GM12865 (cell line): ENCODE measurements at places on chromosomes 6 and 20.
A peak's percentile ranks its signal among the peaks of the same experiment; 100 is the strongest.

- no peak for DNase-seq
Measured at GRCh38 chr6:63395381-63395780, 75.6 kb upstream of the LGSN start.

DNA sequence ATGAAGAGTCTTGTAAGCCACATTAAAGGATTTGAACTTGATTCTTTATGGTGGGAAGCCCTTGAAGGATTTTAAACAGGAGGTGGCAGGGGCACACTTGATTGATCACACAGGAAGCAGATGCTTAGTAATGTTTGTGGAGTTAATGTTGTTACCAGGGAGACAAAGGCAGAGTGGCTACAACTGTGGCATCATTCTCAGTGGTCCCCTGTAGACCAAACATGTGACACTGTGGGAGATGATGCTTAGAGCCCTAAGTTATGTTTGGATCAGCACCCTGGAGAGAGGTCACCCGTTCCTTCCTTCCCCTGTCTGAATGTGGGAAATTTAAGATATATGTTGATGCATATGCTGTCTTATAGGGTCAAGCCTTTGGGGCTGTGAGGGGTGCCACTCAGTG is 53.2 kb downstream of the EIF2S2 start:
- DNase-seq, result peak; percentile 35

DNA sequence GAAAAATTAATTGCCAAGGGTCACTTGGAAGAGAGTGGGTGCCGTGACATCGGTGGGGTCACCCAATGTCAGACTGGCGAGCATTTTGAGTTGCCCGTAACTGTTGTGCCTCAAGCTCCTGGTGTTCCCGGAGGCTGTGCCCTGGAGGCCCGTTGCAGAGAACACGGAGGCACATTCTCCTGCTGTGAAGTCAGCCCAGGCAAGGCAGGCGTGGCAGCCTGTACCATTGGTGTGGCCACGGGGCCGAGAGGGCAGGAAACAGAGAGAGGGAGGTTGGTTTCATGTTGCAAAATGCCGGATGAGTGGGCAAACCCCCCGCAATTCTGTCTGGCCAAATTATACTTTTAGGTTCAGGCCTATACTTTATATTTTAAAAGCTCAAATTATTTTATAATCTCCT is 81.2 kb downstream of the THBS2 start:
- DNase-seq, result no peak

- DNase-seq, result no peak
Measured at GRCh38 chr20:11852189-11852588, 65.5 kb upstream of the BTBD3 start.

- no peak for DNase-seq
Measured at GRCh38 chr6:40112350-40112749, 178.1 kb upstream of the MOCS1 start.

DNA sequence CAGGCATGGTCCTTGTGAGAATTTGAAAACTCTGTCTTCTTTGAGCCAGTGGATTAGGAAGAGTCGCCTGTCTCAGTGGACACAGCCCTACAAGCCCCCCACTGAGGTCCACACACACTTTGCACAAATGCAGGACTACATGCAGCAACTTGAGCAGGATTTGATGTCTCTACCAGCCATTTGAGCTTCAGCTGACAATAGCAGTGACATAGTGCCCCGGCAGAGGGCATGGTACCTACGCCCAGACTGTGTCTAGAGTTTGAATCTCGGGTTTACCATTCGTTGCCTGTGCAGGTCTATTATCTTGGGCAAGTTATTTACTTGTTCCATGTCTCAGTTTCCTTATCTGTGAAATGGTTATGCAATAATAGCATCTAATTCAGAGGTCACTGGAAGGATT is 580.1 kb downstream of the TFAP2B start:
- peak; percentile 52 for DNase-seq

GRCh38 chr6:88843040-88843439 is 120.4 kb downstream of the RNGTT start:
- no peak for DNase-seq

GRCh38 chr6:6634735-6635075 is 46.2 kb downstream of the LY86 start:
- DNase-seq, result no peak

DNA sequence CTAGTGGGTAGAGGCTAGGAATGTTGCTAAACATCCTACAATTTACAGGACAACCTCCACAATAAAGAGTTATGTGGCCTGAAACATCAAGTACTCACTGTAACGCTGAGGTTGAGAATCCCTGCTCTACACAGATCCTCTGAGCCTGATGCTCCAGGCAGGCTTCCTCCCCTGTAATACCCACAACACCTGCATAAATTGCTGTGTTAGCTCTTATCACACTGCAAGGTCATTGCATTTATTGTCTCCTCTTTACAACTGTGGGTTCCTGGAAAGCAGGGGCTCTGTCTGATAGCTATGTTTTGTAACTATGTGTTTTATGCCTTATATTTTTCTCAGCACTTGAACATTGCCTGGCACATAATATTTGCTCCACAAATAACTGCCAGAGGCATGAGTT is 11.6 kb downstream of the RPP21 start:
- no peak for DNase-seq

DNA sequence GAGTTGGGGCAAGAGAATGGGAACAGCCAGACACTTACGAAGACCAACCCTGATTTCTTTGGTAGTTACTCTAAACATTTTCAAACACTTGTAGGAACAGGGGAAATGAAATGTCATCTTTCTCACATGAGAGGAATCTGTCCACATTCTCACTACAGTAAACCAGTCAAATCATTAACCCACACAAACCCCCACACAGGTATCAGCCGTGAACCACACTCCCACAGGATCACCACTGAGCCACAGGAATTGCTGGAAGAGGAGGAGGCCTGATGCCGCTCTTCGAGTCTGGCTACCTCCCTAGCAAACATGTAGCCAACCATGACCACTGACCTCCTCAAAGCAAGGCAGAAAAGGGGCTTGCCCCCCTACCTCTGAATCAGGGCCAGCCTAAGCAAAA is 6.9 kb upstream of the RSPO3 start:
- no peak for DNase-seq

- DNase-seq, result no peak
Measured at GRCh38 chr6:11667876-11668275, 110.7 kb downstream of the ADTRP start.

DNA sequence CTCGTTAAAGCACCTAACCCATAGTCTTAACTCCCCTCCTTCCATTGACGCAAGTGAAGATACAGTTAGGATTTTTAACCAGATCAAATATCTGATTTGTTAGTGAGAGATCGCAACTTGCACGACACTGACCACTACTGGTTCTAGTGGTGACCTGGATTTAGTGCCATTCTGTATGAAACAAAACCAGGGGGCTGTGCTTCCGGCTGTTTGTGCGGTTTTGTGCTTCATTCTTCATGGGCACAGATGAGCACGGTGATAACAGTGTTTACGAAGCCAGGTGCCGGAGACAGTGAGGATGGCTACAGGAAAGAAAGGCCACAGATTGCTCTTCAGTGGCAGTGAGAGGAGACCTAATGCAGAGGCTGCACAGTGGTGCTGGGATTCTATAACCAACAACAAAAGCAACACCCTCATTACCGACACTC is 75.5 kb downstream of the NOL4L start:
- DNase-seq, result no peak

GRCh38 chr6:3961581-3962215 is 112.5 kb downstream of the FAM50B start:
- DNase-seq, result no peak

DNA sequence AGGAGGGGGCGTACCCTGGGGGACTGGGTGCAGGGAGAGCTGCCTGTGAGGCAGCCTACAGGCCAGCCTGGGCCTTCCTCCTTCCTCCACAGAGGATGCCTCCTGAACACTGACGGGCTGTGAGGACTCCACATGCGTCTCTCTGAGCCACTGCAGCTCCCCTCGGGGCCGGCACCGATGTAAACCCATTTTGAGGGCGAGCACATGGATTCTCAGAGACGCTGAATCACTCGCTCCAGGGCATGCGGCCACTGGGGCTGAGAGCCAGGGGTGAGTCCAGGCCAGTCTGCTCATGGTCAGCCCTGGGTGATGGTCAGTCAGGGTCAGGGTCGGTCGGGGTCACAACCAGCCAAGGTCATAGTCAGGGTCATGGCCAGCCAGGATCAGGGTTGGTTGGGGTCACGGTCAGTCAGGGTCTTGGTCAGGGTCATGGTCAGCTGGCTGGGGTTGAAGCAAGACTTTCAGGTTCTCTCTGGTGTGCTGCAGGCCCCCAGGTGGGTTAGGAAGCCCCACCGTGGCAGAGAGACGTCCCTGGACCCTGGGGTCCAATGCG is 14.7 kb upstream of the RBBP8NL start:
- DNase-seq, result no peak

DNA sequence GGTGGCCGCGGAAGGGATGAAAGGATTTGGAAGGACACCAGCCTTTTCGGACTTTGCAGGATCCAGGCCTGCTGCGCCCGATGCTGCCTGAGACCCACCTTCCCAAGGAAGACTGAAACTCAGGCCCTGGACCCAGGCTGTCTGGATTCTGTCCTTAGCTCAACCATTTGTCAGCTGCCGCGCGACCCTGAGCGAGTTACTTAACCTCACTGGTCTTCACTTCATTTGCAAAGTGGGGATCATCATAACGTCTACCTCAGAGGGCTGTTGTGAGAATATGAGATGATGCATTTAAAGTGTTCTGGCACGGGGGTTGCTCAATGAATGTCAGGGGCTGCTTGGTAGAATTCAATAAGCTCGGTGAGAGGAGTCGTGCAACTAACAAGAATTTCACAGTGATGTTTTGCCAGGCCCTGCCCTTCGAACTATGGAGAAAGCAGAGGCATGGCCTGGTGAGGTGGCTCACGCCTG is 104.2 kb upstream of the PRDM1 start:
- DNase-seq, result no peak

GRCh38 chr6:107620732-107621131 is 130.8 kb downstream of the SOBP start:
- DNase-seq, result no peak

- no peak for DNase-seq
Measured at GRCh38 chr20:57571782-57572416, 11.0 kb downstream of the PCK1 start.

GRCh38 chr6:51959744-51960383 is 127.5 kb downstream of the PKHD1 start:
- DNase-seq, result peak; percentile 81

- DNase-seq, result peak; percentile 92
Measured at GRCh38 chr20:34709044-34709830, 5.1 kb downstream of the TP53INP2 start.

- DNase-seq, result no peak
Measured at GRCh38 chr6:108395297-108395696, 100.4 kb downstream of the AFG1L start.

DNA sequence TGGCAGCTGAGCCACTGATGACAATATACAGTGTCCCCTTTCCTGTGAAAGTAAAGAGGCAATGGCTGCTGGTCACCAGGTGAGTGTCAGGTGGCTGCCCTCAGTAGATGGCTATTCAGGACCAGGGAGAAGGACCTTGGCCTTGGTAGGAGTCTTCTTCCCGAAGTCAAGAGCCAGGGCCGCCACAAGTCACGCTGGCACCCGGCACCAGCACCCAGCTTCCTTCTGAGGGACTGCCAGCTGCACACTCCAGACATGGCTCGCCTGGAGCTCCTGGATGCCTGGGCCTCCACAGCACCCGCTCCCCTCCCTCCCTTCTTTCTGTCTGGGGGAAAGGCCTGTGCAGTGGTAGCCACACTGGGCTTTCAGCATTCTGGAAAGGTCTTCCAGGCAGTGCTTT is 126.9 kb downstream of the TMEM242 start:
- no peak for DNase-seq

DNA sequence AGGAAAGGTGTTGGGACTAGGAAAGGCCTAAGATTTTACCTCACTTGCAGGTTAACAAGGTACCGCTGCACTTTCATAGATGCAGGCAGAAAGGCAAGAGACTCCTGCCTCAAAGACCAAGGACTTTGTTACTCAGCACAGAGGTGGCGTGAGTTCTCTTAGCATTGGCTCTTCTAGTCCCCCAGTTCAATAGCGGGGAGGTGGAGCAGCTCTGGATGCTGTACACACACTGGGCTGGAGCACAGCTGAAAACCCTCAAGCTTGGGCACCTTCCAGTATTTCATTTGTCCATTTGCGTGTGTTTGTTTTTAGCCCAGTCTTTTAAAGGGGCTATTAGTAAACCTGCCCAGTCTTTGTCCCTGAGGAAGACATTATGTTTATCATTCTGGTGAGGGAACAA is 345.2 kb downstream of the FARS2 start:
- no peak for DNase-seq

DNA sequence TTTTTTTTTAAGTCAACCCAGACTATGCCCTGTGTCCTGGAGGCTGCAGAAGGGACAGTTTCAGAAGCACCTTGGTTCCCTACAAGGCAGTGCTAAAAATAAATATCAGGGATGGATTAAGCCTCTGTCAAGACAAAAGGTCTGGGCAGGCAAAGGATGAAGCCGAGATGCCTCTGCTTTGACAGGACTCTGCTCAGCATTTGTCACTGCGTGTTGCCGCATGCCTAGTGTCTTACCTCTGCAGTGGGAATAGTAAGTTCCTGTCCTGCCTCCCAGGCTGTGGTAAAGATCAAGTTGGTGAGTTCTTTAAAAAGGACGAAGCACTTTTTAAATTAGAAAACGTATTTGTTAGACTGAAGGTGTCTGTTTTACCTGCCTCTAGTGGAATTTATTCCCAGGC is 15.1 kb downstream of the AAR2 start:
- no peak for DNase-seq

- no peak for DNase-seq
Measured at GRCh38 chr6:89950446-89950845, 56.2 kb downstream of the GJA10 start.

GRCh38 chr6:131775886-131776285 is 31.9 kb upstream of the ENPP1 start:
- no peak for DNase-seq

GRCh38 chr6:121510568-121511177 is 75.2 kb downstream of the GJA1 start:
- DNase-seq, result no peak

DNA sequence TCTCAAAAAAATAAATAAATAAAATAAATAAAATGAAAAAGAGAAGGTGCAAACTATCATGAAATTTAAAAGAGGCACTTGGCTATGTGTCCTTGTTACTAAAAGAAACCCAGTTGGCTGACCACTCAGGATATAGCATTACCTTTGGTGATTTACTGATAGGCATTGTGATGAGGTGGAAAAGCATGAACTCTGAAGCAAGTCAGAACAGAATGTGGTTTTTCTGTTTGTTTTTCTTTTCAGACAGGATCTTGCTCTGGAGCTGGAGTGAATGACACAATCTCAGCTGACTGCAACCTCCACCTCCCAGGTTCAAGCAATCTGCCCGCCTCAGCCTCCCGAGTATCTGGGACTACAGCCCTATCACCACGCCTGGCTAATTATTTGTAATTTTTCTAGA is 31.9 kb downstream of the ZNF184 start:
- no peak for DNase-seq

- DNase-seq, result no peak
Measured at GRCh38 chr6:25511376-25511775, 140.6 kb upstream of the SCGN start.

- no peak for DNase-seq
Measured at GRCh38 chr6:81235512-81235911, 517.0 kb downstream of the TENT5A start.

DNA sequence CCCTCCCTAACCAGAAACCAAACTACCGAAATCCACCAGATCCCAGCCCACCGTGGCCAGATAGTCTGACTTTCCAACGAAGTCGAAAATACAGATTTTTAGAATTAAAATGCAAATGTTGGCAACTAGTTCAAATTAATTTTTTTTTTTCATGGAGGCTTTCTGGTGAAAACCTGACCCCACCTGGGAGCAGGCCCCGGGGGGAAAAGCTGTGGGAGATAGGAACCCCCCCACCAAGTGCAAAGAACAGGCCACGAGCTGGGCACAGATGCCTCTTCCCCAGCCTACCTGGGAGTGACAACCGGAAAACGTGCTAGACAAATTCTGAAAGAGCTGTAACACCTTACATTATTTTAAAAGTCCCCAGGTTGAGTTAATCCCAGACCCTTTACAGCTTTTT is 333.8 kb downstream of the PREX1 start:
- DNase-seq, result no peak
